MCF 10A (cell line): ENCODE measurements at places on chromosomes 4 and X. TPM values are rescaled to one million over a fixed set of nuclear protein-coding genes. Genes with fewer than 3 reads are reported as not detected.

SLC25A43 gene
- total RNA-seq: 16.0 and 18.4 TPM in 2 replicates

MID1 gene
- 9.7 and 10.0 TPM in 2 replicates for total RNA-seq

FGB gene
- total RNA-seq: not detected in 2 replicates

HMX1 gene
- not detected in 2 replicates for total RNA-seq

GRCh38 chr4:14257903-14258302, 630.4 kb upstream of the BOD1L1 start:
- no peaks in the 10 kb centered on the region for H3K36me3 ChIP-seq
- no peaks in the 10 kb centered on the region for H3K27me3 ChIP-seq

GRCh38 chr4:161822174-161822573, 341.6 kb downstream of the FSTL5 start:
- no peak overlapping the region for H3K27ac ChIP-seq
- H3K27me3 ChIP-seq: no peaks in the 10 kb centered on the region
- DNase-seq: no peak
- no peak overlapping the region for H3K4me3 ChIP-seq
- H3K4me1 ChIP-seq: no peaks in the 10 kb centered on the region

- no peaks in the 10 kb centered on the region for H3K4me1 ChIP-seq
- H3K4me3 ChIP-seq: no peak overlapping the region
- H3K36me3 ChIP-seq: peaks cover 5% of the 10 kb centered on the region
- H3K27me3 ChIP-seq: no peaks in the 10 kb centered on the region
- no peak for DNase-seq
Observed at GRCh38 chrX:2748171-2748814, 3.5 kb upstream of the XG start.

DNA sequence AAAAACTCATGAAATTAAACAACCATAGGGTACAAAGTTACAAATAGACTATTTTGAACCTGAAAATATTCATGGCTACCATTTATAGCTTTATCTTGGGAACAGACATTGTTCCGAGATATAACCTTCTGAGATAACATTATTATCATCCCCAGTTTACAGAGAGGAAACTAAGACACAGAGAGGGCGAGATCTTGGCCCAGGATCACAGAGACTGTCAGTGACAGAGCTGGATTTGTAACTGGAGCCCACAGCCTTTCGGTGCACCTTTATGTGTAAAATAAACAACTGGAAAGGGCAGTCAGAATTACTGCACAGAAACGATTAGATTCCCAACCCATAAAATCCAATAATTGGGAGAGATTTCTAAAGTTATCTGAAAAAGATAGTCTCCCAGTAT, 28.4 kb downstream of the KLF3 start:
- no peak overlapping the region for H3K4me3 ChIP-seq
- H3K27me3 ChIP-seq: no peaks in the 10 kb centered on the region
- H3K36me3 ChIP-seq: peaks cover 99% of the 10 kb centered on the region
- H3K4me1 ChIP-seq: peaks cover 2% of the 10 kb centered on the region
- no peak overlapping the region for H3K27ac ChIP-seq
